ENCODE measurements at places on chromosomes 5 and 9.

DNA sequence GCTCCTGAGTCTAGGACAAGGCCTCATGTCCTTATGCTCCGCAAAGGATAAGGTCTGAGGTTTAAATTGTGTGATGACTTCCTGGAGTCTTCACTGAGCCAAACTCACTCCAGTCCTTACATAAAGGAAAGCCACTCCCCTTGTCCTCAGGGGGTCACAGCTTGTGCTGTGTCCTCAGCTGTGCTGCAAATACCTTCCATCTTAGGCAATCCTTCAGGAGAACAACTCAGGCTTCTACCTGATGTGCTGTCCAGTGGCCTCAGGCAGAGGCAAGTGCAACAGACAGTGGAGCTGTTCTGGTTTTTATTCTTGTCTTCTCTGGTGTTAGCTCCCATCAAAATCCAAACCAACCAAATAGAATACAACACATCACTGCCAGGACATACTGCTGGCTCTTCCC lies 151.5 kb downstream of the TAF11L14 start:
- no peak for DNase-seq

DNA sequence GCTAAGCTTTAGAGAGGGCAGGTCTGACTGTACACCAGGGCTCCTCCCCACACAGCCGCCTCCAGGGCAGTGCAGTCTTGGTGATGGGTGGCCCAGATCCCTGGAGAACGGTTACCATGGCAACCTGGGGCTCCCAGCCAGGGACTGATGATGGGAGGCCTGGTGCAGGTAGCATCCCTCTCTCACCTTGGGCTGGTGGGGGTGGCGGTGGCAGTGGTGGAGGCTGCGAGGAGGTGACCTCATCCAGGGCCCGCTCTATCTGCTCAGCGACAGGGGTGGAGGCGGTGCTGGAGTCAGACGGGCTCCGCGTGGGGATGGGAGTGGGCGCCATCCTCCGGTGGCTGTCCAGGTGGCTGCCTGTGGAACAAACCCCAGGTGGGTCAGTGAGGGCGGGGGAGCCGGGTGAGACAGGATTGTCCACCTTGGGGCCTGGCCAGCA lies 12.3 kb downstream of the PRR7 start:
- no peak for DNase-seq

- no peak for DNase-seq
Observed at GRCh38 chr5:153153086-153153485, 337.4 kb upstream of the GRIA1 start.

GRCh38 chr9:108196332-108197007 lies 659.3 kb downstream of the ACTL7B start:
- DNase-seq: no peak

- DNase-seq: no peak
Observed at GRCh38 chr9:20908461-20908860, 123.0 kb downstream of the HACD4 start.

- DNase-seq: no peak
Observed at GRCh38 chr9:107312376-107313050, 29.4 kb downstream of the RAD23B start.

GRCh38 chr5:65127161-65127901 lies 354.4 kb downstream of the ADAMTS6 start:
- no peak for DNase-seq

- DNase-seq: no peak
Observed at GRCh38 chr5:154756868-154757813, 2.0 kb downstream of the LARP1 start.

DNA sequence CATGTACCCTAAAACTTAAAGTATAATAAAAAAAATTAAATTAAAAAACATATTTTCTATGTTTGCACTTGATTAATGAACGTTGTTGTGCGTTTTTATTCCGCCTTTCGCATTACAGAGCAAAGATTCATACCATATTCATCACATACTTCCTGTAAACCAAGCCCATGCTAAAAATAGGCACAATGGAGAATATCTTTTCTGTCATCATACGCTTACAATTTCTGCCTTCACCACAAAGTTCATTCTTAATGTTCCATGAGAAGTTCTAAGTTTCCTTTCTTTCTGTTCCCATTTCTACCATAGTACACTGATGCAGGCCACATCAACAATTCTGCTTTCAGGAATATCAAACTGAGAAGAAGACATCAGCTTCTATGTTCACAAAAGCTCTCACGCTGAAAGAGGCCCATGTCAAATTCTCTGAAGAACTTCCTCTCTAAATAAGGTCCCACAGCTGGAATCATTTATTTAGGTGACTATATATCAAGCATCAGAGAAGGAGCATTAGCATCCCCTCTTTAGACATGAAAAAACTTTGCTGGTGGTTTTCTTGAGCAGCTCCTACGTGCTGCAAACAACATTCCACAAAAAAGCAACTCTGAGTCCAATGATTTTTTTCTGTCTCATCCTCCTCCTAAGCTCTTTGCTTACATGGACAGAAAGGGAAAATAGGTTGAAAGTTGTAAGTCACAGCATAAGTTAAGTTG lies 456.4 kb downstream of the CDH10 start:
- no peak for DNase-seq

DNA sequence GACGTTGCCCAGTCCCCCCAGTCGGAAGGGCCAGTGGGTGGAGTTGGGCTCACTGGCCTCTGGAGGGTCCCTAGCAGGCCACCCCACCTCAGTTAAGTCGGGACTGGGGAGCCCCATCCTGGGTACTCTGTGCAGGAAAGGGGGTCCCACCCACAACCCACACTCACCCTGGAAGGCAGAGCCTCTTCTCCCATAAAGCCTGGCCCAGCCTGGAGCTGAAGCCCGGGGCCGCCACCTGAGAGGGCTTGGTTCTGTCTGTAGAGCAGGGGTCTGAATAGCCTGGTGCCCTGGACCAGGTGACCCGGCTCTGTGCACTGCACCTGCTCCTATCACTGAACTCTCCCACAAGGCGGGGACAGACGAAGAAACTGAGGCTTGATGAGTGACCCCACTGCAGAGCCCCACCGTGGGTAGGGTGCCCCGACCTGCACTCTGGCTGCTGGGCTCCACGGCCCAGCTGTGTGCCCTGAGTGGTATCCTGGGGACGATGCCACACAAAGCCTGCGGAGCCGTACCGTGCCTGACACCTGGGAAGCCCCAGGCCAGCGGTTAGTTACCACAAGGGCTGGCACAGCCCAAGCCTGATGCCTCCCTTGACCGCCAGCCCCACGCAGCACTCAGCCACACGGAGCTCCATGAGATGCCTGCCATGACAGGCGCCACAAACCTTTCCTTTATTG lies 7.3 kb downstream of the PTGES2 start:
- no peak for DNase-seq

DNA sequence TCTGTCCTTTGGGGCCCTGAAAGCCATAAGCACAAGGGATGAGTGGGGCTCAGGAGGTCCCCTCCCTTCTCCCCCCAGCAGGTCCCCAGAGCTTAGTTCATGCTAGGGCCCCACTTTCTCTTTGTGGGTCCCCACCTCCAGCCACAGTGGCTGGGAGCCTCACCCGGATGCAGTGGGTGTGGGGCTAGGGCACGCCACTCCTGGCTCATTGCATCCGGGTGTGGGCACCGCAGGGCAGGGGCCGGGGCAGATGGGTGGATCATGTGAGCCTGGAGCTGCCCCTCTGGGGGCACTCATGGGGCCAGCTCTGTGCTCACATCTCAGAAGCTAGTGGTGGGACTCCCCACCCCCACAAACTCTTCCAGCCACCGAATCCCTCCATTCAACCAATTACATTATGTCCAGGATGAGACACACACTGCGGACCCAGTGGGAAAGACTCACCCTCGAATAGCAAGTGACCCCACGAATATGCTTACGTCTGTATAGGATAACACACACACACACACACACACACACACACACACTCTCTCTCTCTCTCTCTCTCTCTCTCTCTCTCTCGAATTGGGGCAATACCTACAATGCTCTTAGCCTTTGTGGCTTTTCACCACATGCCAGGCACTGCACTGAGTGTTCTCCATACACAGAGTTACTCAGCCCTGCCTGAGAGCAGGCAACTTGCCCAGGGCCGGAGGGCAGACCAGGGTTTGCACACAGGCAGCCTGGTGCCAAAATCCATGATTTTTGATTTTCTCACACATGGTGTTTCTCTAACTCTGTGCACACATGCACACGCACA lies 16.8 kb upstream of the PHYKPL start:
- no peak for DNase-seq

DNA sequence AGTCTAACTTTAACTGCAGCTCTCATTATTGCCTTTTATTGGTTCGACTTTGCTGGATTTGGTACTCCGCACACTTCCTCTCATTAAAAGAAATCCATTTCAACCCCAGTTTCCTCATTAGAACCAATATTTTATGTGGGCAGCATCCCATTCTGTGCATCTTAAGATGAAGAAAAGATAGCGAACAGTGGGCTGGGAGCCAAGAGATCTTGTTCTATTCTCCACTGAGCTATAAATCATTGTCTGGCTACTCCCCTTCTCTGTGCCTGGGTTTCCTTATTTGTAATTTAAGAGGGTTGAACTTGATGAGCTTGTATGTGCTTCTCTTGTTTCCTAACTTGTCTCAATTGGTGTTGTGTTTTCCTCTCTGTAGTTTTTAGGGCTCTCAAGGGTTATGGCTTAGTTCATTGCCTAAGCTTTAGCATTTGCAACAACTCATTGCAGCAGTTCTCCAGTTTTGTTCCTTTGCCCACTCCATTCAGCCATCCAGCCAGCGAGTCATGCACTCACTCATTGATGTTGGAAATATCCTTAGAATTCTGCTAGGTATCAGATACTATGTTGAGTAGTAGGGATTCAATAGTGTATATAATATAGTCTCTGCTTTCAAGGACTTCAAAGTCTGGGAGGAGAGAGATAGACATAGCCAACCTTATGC lies 273.3 kb upstream of the TNC start:
- DNase-seq: no peak

GRCh38 chr9:9615086-9615485 lies 997.7 kb downstream of the PTPRD start:
- no peak for DNase-seq

- DNase-seq: peak; percentile 93
Observed at GRCh38 chr9:34654323-34655051, 2.5 kb downstream of the IL11RA start.

GRCh38 chr5:151164687-151165392 lies 7.3 kb upstream of the ANXA6 start:
- DNase-seq: peak; percentile 19

DNA sequence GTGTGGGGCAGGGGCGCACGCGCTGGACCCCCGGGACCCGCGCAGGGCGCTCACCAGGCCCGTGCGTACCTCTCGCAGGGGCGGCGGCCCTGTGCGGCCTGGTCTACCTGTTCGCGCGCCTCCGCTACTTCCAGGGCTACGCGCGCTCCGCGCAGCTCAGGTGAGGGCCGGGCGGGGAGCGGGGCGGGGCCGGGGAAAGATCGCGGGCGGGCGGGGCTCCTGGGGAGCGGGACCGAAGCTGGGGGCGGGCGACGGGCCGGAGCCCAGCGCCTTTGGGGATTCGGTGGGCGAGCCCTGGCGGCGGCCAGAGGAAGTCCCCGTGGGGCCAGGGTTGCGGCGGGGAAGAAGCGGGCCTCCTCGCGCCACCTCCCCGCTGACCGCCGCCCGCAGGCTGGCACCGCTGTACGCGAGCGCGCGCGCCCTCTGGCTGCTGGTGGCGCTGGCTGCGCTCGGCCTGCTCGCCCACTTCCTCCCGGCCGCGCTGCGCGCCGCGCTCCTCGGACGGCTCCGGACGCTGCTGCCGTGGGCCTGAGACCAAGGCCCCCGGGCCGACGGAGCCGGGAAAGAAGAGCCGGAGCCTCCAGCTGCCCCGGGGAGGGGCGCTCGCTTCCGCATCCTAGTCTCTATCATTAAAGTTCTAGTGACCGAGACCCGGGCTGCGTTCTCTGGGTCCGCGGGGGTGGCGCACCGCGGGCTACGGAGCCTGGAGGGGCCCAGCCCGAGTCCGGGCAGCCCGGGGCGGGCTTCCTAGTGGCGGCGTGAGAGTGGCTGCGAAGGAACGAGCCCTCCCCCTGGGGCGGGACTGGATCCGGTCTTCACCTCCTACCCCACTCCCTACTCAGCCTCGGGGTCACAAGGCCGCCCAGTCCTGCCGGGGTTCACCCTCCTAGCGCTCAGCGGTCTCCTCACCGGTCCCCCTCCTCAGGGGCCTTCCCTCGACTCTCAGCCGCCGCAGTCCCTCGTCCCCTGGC lies 2.4 kb downstream of the LTC4S start:
- DNase-seq: peak; percentile 15

- no peak for DNase-seq
Observed at GRCh38 chr9:86983249-86983619, 35.9 kb upstream of the GAS1 start.

- DNase-seq: no peak
Observed at GRCh38 chr9:5587024-5587423, 41.9 kb upstream of the RIC1 start.

- DNase-seq: no peak
Observed at GRCh38 chr5:131786900-131787692, 9.7 kb downstream of the FNIP1 start.

- DNase-seq: no peak
Observed at GRCh38 chr9:27029186-27029585, 23.7 kb upstream of the LRRC19 start.

DNA sequence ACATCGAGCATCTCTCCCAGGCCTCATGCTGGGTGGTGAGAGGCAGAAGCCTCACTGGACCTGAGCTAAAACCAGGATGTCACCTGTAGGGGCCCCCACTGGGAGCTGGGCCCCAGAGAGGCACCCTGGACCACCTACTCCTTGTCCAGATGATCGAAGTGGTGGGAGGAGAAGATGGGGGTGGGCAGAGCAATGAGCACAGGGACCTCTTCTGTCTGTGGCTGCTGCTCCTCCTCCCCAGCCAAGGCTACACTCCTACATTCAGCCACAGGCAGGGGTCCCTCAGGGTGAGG lies 227.5 kb downstream of the CACNA1B start:
- no peak for DNase-seq

DNA sequence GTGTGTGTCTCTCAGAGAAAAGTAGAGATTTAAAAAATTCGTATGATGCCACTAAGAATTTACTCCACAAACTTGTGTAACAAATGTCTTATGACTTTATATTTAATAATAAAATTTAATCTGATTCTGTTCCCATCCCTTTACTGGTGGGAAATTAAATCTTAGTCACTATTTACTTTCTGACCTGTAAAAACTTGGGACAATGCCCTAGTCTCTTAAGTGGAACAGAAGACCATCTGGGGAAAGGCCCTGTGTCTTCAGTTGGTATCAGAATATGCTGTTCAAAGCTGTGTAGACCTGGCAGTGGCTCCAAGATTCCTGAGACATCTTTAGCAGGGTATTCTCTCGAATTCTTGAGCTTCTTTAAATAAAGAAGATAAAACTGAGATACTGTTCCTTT lies 2.6 kb upstream of the BDP1 start:
- no peak for DNase-seq

DNA sequence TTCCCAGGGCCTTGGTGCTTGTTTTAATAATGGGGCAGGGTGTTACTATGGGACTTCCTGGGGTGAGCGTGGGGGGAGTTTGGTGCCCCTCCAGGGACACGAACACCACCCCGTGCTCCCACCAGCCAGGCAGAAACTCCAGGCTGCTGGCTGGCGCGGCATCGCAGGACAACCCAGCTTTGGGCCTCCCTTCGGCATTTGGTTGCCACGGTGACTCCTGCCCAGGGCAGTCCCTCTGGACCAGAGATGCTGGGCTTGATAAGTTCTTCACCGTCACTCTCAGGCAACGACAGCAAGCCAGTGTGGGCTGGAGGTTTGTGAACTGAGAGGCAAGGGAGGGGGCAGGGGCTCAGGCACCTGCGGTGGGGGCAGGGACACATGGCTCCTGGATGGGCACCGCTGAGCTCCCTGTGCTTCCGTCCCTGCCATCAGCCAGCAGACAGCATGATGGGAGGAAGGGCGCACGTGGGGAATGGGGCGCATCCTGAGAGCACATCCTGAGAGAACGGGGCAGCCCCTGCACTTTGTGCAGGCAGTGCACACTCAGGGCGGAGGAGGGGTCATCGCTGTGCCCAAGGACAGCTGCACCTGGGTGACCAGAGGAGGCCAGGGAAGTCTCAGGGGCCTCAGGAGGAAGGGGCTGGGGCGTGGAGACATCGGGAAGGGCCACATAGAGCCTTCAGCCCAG lies 116.4 kb downstream of the RXRA start:
- no peak for DNase-seq

All from NCI-H446 treated with DMSO at 0.1 percent for 48 hours (cell line).